Hypothalamus (tissue), 51 donors: ENCODE measurements at places on chromosomes 7 and 10.
A peak's percentile ranks its signal among the peaks of the same experiment; 100 is the strongest.

- no peak for DNase-seq
Observed at GRCh38 chr10:82966130-82966529, 1091.1 kb downstream of the NRG3 start.

- DNase-seq, result no peak
Observed at GRCh38 chr7:152911922-152912321, 152.4 kb downstream of the ACTR3B start.

DNA sequence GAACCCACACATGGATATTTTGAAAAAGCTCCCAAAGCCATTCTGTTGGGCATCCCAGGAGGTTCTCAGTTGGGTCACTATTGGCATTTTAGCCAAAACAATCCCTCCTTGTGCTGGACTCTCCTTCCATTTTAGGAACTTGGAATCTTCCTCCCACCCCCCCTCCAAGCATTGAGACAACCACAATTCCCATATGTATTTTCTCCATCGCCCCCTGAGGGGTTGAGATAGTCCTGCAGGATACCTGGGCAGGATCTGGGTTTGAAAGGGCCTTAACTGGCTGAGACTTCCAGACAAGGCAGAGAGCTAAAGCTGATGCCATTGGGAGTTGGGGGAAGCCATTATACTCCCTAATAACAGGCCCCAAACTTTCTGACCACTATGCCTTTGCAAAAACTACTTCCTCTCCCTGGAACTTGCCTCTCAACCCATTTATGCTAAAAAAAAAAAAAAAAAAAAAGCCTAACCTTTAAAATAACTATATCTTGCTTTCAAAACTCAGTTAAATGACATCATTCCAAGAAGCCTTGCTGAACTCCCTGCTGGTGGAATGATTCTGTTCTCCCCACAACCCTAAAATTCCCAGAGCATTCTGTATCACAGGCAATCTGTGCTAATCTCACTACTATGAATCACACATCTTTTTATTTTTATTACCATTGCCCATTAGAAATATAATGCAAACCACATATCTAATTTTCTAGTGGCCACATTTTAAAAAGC is 77.5 kb upstream of the PDE1C start:
- DNase-seq, result no peak

- no peak for DNase-seq
Observed at GRCh38 chr10:126110489-126111180, 214.3 kb downstream of the FANK1 start.

DNA sequence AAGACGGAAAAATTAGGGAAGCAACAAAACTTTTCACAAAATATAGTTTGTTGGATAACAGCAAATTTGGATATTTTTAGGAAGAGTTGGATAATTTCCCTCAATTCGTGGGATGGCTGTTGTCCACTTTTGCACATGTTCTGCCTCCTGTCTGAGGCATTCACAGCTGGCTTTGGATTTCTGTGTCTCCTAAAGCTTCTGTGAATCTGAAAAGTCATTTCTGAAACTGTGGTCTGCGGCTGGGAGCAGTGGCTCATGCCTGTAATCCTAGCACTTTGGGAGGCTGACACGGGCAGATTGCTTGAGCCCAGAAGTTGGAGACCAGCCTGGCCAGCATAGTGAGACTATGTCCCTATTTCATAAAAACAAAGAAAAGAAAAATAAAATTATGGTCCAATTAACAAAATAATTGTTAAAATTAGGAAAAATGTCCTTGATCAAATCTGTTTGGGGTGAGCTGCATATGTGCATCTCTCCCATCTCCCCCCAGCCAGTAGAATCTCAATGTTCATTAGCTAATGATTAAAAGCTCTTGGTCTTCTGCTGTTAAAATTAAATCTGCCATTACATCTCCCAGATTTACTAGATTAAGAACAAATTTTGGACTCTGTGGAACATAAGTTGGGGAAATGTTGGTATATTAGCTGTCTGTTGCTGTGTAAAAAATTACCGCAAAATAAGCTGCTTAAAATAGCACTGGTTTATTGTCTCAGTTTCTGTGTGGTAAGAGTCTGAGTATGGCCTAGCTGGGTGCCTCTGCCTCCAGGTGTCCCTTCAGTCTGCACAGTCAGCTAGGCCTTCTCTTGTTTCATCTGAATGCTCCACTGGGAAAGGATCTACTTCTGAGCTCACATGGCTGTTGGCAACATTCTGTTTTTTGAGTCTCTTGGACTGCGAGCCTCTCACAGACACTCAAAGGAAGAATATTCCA is 332.0 kb upstream of the FZD1 start:
- DNase-seq, result no peak

GRCh38 chr10:36188080-36188453 is 546.0 kb upstream of the FZD8 start:
- DNase-seq, result no peak

DNA sequence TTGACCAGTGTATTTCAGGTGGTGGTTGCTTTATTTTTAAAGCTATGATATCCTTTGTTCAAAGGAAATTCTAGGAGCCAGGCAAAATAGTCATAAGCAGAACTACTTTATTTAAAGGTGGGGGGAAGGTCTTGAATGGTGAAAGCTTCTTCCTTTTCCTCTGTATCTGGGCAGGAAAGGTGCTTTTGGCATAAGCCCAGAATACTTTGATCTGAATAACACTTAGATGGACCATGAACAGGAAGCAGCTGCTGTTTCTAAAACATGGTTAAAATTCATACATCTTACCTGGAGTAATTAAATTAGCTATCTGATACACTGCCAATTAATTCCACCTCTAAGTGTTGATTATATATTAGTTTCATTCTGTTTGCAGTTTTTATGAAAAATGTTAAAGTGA is 13.3 kb downstream of the ZNF804B start:
- DNase-seq, result no peak

DNA sequence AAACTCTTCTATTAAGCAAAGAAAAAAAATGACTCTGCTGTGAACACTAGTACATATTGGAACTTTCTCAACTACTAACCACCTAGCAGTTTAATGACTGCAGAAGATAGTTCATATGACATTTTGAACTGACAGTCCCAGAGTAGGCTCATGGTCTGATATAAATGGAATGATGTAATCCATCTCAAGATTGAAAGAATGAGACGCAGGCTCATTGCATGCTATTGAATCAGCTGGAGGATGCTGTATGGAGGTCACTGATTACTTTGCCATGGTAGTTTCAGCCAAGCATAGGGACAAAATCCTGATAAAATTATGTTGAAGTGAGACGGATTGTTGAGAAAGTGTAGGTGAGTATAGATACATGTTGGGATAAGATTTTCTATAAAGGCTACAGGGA is 217.6 kb upstream of the SEMA3E start:
- no peak for DNase-seq

DNA sequence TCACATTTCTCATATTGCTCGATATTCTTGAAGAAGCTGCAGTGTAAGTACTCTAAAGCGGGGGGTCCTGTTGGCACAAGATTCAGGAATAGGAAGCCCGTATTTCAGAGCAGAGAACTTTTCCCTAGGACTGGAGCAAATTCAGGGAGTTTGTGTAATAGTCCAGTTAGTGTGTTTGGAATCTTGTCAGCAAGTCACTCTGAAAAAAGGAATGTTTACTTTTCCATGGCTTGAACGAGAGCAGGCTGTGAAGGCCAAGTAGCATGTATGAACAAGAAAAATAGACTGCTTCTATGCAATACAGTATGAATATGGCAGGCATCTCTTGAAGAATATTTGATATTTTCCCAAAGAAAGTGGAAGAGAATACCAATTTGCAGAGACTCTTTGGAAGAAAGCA is 39.8 kb downstream of the CDC123 start:
- DNase-seq, result no peak

- DNase-seq, result no peak
Observed at GRCh38 chr10:31134311-31134952, 102.8 kb upstream of the ZNF438 start.

GRCh38 chr10:122326385-122326784 is 48.1 kb upstream of the PLEKHA1 start:
- DNase-seq, result no peak

- no peak for DNase-seq
Observed at GRCh38 chr10:4647109-4647785, 178.8 kb upstream of the AKR1E2 start.

DNA sequence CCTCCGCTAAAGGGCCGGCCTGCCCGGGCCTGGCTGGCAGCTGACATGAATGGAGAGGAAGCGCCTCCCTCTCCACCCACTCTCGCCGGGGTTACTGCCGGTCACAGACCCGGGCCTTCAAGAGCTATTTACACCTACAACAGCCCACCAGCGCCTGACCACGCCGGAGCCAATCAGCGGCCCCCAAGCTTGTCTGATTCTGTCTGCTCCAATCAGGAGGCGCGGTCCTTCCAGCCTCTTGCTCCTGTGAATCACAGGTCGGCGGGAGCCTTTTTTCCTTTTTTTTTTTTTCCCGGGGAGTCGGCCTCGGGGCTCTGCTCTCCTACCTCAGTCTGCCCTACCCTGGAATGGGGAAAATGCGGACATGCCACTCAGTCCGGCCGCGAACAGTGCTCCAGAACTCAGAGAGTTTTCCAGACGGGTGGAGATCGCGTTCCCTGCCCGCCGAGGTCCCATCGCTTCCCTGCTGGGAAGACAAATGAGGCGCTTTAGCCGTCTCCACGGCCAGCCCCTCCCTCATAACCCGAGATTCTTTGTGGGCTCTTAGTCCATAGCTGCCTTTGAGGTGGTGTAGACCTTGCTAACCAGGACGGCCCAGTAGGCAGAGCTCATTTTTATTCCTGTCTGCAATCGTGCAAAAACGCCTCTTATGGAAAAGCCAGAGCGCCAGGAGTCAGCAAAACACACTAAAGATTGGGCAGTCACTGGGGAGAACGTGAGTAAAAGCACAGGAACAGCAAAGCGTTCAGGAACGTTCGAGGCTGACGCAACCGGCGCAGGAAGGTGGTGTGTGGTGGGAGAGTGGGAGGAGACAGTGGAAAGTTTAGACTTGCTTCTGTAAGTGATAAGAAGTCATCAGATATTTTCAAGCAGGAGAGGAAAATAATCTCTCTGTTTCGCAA is 26.5 kb downstream of the SCD start:
- peak; percentile 72 for DNase-seq

DNA sequence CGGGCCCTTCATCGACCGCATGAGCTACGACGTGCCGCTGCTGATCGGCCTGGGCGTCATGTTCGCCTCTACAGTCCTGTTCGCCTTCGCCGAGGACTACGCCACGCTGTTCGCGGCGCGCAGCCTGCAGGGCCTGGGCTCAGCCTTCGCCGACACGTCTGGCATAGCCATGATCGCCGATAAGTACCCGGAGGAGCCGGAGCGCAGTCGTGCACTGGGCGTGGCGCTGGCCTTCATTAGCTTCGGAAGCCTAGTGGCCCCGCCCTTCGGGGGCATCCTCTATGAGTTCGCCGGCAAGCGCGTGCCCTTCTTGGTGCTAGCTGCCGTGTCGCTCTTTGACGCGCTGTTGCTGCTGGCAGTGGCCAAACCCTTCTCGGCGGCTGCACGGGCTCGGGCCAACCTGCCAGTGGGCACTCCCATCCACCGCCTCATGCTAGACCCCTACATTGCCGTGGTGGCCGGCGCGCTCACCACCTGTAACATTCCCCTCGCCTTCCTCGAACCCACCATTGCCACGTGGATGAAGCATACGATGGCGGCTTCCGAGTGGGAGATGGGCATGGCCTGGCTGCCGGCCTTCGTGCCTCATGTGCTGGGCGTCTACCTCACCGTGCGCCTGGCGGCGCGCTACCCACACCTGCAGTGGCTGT is 1.2 kb downstream of the SLC18A3 start:
- no peak for DNase-seq

GRCh38 chr7:31805209-31805818 is 118.3 kb downstream of the PPP1R17 start:
- DNase-seq, result no peak

DNA sequence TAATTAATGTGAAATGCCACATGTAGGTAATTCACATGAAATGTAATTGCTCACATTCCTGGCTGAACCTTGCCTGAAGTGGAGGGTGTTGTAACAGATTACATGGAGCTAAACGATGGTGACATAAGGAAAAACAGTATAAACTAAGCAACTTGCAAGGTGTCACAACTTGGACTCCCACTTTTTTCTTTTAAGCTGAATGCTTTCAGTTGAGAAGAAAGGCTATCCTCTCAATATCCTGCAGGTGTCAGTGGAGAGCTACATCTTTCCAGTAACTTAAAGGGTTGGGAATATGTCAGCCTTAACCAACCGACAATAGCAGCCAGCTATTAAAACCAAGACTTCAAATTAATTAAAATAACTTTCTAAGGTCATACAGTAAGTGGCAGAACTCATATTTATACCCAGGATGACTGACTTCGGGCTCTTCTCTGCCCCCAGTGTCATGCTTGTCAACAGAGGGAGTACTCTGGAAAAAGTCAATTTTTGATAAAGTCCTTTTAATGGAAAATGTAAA is 33.7 kb downstream of the NRBF2 start:
- DNase-seq, result no peak

DNA sequence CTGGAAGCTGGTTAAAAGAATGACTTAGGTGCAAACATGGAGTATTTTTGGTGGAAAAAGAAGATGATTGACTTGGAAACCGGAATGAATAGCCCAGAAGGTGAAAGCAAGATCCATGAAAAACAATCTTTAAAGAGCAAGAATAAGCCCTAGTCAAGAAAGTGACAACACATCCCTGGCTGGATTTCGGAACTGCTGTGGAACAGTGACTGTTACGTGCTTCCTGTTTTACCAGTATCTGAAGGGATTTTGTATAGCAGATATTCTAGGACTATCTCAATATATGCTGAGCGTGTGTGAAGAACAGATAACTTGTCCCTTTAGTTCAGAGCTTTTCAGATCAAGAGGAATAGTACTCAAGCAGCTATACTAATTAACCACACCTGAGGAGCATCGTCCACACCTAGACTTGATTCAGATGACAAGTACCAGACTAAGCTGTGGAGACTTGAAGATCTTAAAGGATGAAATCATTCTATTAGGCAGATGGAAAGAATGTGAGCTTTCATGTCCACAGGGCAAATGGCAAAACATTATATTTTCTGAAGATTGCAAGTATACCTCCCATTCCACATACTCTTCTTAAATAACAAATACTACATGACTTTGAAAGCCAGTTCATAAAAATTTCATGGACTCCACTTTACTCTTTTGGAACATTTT is 11.5 kb upstream of the TES start:
- no peak for DNase-seq

- DNase-seq, result no peak
Observed at GRCh38 chr7:98418636-98419315, 17.9 kb upstream of the BAIAP2L1 start.

DNA sequence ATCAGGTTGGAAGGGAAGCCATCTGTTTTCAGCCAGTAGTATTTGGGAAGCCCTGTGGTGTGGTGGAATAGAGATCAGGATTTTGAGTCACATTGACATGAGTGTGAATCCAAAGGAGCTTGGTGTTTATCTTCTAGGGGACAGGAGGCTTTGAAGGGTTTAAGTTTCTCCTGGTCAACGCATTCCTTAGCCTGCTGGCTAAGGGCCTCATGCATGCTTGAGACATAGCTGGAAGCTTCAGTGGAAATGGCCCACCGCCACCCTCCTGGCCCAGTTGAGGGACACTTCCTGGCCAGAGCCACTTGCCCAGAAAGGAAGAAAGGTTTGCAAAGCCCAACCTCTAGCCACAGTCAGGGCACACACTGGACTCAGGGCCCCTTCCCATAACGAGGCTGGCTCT is 70.9 kb downstream of the CDK1 start:
- DNase-seq, result no peak
